ENCODE measurements at places on chromosomes 7 and 10.

DNA sequence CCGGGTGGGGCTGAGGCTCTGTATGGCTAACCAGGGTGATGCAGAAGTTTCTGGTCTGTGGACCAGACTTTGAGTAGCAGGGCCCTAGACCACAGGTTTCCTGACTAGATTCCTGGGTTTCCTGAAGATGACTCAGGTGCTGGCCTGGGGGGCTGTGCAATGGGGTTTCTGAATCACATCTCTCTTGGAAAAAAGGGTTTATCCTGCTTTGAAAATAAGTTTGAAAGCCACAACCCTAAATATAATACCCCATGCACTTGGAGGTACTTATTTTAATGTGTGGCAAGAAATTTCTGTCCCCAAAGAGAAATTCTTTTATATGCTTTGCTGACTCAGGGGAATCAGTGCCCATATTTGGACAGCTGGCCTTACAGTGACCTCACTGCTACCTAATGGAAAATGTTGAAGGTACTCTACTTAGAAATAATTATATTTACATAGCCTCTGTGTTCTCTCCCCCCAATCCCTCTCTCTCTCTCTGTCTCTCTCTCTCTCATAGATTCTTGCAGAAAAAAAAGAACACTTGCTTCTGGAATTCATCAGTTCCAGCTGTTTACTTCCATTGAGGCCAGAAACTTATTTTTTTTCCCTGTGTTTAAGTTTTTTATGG lies 184.4 kb upstream of the LYZL2 start:
- no peak for DNase-seq

GRCh38 chr7:139294241-139294640 lies 46.9 kb upstream of the FMC1 start:
- no peak for DNase-seq

DNA sequence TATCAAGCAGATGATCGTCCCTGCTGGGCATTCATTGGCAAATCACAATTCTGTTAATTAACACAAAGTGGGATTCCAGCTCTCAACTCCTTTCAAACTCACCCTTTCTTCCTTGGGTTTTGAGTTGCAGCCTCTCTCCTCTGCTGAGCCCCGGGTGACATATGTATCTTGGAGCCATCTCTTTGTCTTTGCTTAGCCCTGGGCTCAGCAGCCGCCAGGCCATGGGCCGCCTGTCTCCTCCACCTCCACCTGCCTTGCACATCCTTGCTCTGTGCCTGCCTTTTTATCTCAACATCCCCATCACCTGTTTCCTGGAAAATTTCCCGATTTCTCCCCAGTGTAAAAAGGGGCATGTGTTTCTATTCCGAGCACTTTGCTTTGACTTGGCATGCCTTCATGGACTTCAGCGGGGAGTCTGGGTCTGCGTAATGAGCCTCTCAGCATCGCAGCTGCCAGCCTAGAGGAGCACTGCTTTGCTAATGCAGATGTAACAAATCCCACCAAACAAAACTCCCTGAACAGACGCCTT lies 141.3 kb upstream of the AGK start:
- DNase-seq = peak; percentile 90

GRCh38 chr7:48522692-48523091 lies 351.4 kb downstream of the ABCA13 start:
- no peak for DNase-seq

- no peak for DNase-seq
These were observed 22.1 kb downstream of the GNA12 start for GRCh38 chr7:2821842-2822507.

GRCh38 chr7:151793531-151793951 lies 83.4 kb downstream of the PRKAG2 start:
- no peak for DNase-seq

GRCh38 chr7:87878208-87878735 lies 2.0 kb downstream of the DBF4 start:
- DNase-seq = no peak

- no peak for DNase-seq
These were observed 237.0 kb downstream of the WDR37 start for GRCh38 chr10:1293157-1293556.

- DNase-seq = no peak
These were observed 72.9 kb downstream of the ZNF783 start for GRCh38 chr7:149334930-149335329.
